ENCODE measurements at places on chromosomes 11 and 22.
A peak's percentile ranks its signal among the peaks of the same experiment; 100 is the strongest.

DNA sequence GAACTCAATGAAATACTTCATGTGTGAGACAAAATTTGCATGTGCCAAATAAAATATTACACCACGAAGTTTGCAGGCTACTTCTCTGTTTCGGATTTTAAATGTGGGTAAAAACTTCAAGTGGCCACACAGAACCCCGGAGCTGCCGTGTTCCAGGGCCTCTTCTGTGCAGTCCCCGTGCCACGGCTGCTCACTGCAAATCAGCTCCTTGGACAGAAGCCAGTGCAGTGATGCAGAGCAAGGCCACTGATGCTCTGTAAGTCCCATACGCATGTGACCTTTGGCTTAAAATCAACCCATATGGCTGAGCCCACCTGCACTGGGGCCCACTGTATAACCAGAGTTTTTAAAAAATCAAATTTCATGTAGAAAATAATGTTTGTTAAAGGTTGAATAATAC is 1309.4 kb downstream of the TBC1D22A start:
- DNase-seq = no peak

DNA sequence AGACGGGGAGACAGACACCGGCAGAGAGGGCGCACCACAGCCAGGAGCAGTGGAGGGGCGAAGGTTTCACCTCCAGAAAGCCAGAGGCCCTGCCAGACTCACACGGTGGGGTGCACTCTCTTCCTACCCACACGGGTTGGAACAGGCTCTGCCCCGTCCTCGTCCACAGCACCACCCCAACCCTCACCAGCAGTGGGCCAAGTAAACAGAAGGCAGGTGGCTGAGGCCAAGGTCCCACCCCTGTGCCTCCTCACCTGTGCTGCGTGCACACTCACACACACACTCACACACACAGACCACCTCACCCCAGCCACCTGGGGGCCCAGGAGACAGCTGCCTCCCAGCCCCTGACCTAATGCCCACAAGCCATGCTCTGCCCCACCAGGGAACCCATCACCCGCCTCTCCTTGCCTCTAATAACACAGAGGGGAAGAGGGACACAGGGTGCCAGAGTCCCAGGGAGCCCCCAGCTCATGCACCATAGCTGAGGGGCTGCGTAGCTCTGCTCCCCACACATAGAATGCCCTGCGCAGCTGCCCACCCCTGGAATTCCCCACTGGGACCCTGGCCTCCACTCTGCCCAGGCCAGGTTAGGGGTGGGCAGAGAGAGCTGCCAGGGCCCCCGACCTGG is 3.1 kb downstream of the CYB5R3 start:
- no peak for DNase-seq

GRCh38 chr11:11440144-11440543 is 87.1 kb upstream of the CSNK2A3 start:
- no peak for DNase-seq

DNA sequence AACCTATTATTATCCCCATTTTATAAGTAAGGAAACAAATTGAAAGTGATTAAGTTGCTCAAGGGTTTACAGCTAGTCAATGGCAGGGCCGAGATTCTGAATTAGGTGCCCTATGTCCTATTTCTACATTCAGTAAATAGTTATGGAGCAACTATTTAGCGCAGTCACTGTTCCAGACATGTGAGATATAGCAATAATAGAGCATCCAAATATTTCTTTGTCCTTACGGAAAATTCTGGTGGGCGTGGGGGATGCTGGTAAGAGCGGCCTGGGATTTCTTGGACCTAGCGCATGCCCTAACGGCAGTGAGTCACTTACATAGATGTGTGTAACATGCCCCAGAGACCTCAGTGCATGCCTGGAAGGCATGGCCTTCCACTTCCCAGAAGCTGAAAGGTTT is 4.4 kb downstream of the DTX4 start:
- no peak for DNase-seq

- DNase-seq = no peak
These were observed 2.0 kb upstream of the CLDN5 start for GRCh38 chr22:19526076-19526701.

- DNase-seq = no peak
These were observed 7.3 kb upstream of the KCNJ1 start for GRCh38 chr11:128874427-128874826.

GRCh38 chr11:2205214-2205720 is 33.7 kb upstream of the TH start:
- DNase-seq = no peak

DNA sequence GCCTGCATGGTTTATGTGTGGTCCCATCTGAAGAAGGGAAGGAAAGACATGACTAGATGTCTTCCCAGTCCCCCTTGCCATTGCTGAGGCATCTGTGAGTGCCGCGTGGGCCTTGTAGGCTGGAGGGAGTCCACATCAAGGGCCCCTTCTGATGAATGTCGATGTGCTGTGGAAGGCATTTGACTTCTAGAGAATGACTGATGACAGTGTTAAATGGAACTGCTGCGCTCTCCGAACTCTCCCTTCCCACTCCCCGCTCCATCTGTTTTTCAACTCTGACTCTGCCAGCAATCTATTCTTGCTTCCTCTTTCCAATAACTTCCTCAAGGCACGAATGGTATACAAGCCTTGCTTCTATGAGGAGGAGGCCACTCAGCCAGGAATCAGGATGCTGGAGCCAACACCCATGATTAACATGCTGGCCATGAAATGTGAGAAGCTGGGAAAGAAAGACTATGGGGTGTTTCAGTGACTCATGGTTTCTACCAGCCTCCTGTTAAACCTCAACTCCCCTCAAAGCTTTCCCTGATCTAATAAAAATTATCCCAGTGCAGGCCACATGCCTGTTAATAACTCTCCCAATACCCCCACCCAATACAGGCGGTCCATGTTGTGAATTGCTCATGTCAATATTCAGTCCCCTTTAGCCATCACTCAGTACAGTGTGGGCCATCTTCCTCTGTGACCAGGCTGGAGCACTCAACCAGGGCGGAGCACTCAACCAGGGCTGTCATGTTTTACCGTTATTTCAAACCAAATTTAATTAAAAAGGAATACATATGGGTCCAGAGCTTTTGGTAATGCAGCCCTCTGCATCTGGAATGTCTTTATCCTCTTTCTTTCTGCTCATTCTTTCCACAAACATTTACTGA is 46.4 kb upstream of the TBCEL start:
- DNase-seq = no peak

DNA sequence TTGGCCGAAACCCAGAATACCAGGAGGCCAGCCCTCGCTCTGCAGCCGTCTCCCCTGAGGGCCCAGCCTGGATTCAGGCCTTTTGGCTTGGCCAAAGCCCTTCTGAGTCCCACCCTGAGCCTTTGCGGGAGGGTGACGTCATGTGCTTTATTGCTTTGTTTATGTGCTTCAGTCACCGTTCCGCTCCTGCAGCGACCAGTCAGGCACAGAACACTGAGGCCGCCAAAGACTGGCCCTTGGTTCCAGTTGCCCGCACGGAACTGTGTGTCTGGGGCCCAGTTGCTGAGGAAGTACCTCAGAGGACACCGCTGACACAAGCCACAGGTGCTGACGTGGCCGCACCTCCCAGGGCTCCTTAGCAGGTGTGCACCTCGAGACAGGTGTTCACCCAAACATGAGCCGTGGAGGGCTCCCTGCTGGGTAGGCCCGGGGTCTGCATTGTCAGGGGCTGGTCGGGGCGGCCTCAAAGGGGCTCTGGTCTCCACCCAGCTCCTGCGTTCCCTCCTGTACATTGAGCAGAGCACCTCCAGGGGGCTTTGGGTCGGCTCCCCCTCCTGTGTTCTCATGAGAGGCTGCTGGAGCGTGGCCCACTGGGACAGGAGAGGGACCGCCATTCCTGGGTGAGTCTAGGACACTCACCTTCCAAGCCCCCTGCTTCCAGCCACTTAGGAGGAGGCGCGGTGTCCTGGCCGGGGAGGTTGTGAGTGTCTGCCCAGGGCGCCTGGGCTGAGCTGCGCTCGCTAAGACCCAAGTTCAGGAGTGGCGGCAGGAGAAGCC is 376.8 kb downstream of the TBC1D22A start:
- DNase-seq = no peak

- no peak for DNase-seq
These were observed 73.5 kb upstream of the ZC3H12C start for GRCh38 chr11:110019675-110020074.

DNA sequence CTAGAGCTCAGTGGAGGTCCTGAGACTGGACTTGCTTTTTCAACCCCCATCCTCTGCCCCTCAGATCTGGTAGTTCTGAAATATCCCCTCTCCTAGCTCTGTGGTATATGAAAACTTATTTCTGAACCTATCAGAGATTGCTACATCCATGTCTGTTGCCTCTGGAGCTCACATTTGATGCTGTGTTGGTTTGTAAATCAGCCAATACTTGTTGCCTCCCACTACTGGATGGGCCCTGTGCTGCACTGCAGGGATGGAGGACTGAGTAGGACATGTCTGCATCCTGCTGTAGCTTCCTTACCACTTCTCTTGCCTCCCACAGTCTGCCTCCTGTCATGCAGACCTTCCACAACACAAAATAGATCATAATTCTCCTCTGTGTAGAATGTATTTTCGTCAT is 5.2 kb downstream of the OLFML1 start:
- DNase-seq = no peak

GRCh38 chr11:35144136-35144741 is 5.3 kb downstream of the CD44 start:
- peak; percentile 20 for DNase-seq

DNA sequence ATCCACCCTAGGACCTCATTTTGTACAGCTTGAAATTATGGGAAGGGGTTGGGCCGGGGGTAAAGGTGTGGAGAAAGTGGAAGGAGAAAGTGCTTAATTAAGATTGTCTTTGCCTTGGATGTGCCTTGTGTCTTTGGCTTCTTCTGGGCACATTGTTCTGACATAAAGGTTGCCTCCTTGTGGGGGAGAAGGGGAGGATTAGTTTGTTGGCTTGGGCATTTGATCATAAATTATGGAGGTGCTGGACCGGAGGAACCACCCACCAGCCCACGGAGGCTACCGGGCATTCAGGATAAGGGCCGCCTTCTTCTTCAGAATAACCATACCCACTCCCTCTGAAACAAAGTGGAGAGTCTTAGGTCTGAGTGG is 1.3 kb downstream of the PAFAH1B2 start:
- no peak for DNase-seq

DNA sequence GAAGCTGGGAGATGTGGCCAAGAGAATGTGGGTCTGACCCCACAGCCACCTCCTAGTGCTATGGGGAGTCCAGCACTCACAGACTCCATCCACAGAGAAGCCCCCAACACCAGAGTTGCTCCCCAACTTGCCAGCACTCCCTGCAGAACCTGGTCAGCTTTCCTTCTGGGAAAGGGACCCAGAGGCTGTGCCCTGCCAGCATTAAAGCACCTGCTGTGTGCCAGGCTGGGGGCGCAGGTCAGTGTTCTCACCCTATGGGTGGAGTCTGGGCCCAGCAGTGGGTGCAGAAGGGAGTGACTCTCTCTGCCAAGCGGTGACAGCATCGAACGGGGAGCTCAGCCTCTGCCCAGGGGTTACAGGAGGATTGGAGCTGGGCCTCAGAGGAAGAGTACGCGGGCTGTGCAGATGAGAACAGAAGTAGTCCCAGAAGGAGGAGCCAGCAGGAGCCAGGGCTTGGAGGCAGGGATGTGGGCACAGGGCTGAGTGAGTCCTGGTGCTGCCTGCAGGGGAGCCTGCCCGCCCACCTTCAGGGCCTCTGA is 114.4 kb downstream of the MPPED1 start:
- DNase-seq = no peak

- no peak for DNase-seq
These were observed 21.0 kb downstream of the FLI1 start for GRCh38 chr11:128714881-128715280.

DNA sequence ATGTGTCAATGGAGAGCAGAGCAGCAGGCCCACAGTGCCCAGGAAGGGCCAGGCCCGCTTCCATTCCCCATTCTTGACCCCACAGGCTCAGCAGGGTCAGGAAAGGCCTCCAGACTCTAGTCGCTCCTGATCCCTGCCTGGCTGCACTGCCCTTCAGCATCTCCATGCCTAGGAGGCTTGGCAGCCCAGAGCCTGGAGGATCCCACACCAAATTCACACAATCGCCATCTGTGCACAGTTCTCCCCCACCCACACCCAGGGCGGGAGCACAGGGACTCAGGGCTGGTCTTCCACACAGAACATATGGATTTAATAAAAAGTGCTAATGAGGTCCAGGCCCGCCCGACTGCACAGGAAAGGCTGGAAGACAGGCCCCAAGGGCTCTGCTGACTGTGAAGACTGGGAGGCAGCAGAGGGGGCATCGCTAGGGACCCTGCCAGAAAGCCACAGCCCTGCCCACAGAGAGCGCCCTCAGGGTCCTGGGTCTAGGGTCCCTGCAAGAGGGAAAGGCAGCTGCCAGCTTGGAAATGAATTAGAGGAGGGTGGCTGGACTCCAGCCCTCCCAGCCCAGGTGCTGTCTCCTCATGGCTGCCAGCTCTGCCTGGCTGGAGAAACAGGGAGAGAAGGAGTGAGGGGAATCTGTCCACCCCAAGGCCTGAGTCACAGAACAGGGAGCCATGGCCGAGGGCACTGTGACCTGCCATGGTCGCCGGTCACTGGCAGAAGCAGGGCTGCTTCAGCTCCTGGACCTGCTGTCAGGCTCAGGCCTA is 39.7 kb downstream of the DKK3 start:
- no peak for DNase-seq

DNA sequence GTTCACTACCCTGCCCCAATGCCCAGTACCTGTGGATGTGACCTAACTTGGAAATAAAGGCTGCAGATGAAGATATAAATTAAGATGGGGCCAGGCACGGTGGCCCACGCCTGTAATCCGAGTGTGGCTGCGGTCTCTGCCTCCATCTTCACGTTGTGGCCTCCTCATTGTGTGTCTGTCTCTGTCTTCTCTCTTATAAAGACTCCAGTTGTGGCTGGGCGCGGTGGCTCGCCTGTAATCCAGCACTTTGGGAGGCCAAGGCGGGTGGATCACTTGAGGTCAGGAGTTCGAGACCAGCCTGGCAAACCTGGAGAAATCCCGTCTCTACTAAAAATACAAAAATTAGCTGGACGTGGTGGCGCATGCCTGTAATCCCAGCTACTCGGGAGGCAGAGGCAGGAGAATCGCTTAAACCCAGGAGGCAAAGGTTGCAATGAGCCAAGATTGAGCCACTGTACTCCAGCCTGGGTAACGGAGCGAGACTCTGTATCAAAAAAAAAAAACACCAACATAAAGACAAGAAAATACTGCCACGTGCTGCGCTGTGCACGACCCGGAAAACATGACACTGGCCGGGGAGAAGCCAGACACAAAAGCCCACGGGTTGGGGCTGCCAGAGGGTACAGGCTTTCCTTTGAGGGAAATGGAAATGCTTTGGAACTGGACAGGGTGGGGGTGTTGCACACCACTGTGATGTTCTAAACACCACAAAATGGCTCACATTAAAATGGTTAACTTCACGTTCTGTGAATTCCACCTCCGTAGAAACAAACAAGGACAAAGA is 18.7 kb downstream of the CELSR1 start:
- DNase-seq = no peak

- DNase-seq = no peak
These were observed 50.9 kb downstream of the CCDC34 start for GRCh38 chr11:27312110-27312509.

All from GDM1 (cell line).